ENCODE measurements at places on chromosomes 3 and 15.

- DNase-seq: no peak
These were observed 304.9 kb downstream of the TLE3 start for GRCh38 chr15:69792823-69793222.

DNA sequence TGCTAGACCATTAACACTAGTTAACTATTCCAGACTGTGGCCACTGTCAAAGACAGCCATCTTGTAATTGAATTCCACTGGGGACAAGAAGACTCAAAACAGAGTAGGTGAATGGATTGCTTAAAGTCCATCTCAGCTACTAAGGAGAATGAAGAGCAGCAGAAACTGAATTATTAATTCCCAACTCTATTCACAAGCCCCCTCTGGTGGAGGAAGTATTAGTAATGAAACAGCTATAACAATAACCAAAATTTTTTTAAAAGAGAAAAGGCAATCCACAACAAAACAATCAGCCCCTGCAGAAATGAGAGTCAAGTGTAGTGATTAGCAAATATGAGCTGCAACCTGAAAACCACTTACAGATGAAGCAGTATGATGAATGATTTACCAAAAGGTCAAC lies 302.8 kb downstream of the FHIT start:
- no peak for DNase-seq

DNA sequence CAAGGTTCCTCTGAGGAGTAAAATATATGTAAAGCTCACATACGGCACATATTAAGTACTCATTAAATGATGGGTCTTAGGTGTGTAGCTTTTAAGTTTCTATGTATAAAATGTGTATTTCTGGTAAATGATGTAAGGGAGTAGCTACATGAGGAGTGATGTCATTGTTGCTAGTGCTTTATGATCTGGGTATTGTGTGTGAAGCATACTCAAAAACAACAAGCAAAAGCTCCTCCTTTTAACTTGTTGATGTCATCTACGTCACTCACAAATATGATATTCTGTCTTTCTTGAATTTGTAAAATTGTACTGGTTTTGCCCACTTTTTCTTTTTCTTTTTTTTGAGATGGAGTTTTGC lies 1.4 kb upstream of the HERC1 start:
- DNase-seq: no peak

DNA sequence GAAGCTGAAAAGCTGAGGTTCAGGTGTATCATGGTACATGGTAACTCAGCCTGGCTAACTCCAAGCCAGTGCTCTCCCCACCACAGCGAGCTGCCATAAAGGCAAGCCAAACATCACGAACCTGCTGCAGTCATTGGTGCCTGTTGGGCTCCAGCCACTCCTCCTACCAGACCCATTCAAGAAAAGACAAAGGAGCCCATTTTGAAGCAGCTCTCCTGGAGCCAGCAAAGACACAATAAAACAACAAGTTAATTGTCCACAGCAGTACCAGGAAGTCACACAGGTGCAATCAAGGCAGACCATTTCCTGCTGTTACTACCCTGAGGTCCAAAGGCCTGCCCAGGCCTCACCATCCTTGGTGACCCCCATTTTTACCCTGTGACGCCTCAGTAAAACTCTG lies 77.6 kb downstream of the DAPK2 start:
- no peak for DNase-seq

DNA sequence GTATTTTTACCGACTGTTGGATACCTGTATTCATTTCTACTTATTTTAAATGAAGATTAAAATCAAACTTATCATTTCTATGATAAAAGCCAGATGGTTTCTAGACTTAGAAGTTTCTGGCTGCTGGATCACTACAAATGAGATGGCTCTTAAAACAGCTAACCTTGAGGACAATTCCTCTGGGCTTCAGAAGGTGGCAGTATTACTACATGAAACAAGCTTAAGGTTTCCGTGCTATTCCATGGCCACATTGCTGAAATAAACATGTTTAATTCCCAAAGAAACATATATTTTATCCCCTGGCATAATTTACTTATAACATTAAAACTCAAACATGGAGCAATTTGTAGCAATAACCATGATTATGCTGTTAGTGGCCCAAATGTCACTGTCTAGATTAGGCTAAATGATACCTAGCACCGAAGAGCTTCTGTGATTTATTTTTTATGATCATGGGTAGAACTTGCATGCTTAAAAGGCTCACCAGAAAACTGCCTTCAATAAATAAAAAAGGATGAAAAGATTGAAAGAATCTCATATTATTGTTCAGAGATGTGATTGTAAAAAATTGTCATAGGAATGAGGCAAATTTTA lies 204.0 kb upstream of the NANOGP8 start:
- no peak for DNase-seq

GRCh38 chr15:23860290-23861245 lies 173.5 kb upstream of the NDN start:
- no peak for DNase-seq

DNA sequence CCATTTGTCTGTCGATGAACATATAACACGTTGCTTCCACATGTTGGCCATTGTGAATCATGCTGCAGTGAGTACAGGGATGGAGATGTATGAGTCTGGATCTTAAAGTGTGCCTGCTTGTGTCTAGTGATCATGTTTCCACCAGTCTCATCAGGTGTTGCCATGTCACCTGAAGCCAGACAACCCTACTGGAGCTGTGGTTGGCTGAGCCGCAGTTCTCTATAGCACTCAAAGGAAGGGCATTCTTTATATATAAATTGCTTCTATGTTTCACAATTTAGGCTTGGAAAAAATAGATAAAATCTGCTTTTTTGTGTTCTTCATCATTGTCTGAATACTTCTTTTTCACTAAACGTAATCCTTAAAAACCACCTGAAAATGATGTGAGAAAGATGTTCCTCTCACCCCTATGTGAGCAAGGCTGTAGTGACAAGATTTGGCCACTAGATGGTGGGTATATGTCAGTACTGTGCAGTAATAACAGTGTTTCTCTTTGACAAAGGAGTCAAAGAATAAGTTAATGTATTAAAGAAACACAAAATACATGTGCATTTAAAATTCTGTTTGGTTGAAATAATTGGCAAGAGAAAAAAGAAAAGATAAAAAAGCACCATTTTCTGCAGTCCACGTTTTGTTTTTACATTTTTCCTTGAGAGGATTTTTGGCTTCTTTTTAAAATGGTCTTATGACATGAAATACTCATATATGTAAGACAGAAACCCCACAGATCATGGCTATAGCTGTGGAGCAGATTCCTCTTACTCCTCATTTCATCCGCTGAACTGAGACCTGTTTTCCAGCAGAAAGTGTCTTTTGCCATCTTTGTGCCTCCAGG lies 394.5 kb upstream of the DPPA4 start:
- DNase-seq: peak; percentile 39

DNA sequence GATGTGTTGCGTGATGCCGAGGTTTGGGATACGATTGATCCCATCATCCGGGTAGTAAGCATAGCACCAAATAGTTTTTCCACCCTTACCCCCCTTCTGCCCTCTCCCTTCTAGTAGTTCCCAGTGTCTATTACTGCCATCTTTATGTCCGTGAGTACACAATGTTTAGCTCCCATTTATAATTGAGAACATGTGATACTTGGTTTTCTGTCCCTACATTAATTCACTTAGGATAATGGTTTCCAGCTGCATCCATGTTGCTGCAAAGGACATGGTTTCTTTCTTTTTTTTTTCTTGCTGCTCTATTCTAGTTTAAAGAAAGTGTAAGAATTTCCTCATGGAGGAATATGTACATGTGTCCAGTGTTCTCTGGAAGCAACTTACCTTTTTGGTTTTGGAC lies 51.8 kb downstream of the NSUN3 start:
- DNase-seq: no peak

DNA sequence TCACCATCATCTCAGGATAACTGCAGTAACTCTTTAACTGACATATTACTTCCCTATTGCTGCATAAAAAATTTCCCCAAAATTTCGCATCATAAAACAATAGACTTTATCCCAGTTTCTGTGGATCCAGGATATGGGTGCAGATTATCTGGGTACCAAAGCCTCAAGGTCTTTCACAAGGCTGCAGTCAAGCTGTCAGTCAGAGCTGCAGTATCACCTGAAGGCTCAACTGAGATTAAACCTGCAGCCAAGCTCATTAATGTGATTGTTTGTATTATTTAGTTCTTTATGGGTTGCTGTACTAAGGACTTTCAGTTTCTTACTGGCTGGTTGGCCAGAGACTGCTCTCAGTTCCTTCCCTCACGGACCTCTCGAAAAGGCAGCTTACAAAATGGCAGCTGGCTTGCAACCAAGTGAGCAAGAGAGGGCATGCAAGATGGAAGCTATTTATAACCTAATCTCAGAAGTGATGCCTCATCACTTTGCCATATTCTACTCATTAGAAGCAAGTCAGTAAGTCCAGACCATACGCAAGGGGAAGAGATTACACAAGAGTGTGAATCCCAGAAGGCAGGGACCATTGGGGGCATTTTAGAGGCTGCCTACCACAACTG lies 54.9 kb downstream of the DCUN1D1 start:
- no peak for DNase-seq

DNA sequence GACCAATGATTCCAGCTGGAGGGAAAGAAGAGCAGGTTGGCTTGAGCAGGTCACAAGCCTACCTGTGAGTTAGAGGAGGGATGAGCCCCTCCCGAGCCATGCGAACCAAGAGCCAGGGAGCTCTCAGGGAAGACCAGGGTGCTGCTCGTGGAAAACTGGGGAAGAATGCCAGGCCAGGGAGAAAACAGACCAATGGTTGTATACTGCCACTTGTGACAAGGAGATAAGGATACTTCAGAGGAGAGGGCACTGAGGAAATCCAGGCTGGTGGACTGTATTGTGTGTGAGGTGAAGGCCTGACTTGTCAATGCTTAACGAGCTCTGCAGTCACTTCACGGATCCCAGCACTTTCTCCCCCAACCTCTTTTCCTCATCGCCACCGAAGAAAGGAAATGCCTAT lies 177.7 kb downstream of the SSR3 start:
- DNase-seq: no peak

- DNase-seq: peak; percentile 14
These were observed 17.8 kb downstream of the SPATA12 start for GRCh38 chr3:57078344-57078634.

DNA sequence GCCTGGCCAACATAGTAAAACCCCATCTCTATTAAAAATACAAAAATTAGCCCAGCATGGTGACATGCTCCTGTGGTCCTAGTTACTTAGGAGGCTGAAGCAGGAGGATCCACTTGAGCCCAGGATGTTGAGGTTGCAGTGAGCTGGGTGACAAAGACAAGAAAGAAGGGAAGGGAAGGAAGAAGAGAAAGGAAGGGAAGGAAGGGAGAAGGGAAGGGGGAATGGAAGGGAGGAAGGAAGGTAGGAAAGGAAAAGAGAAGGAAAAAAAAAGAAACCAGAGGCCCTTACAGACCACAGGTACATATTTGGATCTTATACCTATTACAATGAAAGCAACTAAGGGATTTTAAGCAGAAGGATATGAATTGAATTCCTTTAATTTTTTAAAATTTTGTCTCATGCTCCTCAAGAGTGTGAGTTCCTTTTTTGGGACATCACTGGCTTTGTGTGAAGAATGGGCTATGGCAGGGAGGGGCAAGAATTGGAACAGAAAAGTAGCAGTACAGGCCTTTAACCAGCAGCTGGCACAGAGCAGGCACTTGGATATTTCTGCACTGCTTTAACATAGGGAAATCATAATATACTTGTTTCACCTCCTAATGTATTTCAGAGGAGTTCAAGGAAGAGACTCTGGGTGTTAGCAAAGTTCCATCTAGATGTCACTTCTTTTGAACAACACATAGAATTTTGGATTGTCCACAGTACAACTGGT lies 7.9 kb downstream of the RAB27A start:
- DNase-seq: no peak

DNA sequence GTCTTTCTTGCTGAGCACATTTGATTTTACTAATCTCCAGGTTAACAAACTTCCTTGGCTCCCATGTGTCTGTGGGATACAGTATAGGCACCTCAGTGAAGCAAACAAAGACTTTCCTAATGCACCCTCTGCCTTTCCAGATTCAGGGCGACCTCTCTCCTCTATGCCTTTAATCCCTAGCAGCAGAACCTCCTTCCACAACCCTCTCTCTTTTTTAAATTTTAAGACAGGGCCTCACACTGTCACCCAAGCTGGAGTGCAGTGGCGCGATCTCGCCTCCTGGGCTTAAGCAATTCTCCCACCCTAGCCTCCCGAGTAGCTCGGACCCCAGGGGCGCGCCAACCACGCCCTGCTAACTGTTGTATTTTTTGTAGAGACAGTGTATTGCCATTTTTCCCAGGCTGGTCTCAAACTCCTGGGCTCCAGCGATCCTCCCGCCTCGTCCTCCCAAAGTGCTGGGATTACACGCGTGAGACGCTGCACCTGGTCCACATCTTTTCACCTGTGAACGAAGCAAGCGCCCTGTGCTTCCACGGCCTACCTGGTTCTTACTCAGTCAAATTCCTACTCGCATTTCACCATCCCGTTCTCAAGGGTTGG lies 1.7 kb upstream of the HACD3 start:
- DNase-seq: no peak

- DNase-seq: peak; percentile 68
These were observed 161.1 kb upstream of the TBL1XR1 start for GRCh38 chr3:177358091-177358976.

DNA sequence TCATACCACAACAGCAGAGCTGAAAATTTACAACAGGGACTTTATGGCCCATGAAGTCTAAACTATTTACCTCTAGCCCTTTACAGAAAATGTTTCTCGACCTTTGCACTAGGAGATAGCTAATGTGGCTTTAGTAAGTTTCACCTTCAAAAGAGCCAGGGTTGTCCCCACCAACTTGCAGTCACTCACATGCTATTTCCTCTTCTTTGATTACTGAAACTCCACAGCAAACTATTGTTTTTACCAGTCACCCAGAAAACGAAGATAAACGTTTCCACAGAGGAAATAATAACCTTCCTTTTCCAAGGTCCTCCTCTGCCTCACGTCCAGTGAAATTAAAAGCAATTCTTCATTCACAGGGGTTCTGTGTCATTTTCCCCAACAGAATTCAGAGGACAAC lies 48.2 kb downstream of the WWTR1 start:
- DNase-seq: no peak

- DNase-seq: peak; percentile 5
These were observed 512 bp downstream of the LARP6 start for GRCh38 chr15:70853318-70853972.

GRCh38 chr3:28118087-28118486 lies 123.3 kb upstream of the CMC1 start:
- DNase-seq: no peak

- no peak for DNase-seq
These were observed 563.6 kb downstream of the VGLL3 start for GRCh38 chr3:86427343-86427742.

GRCh38 chr3:20682573-20682972 lies 496.6 kb upstream of the SGO1 start:
- no peak for DNase-seq

DNA sequence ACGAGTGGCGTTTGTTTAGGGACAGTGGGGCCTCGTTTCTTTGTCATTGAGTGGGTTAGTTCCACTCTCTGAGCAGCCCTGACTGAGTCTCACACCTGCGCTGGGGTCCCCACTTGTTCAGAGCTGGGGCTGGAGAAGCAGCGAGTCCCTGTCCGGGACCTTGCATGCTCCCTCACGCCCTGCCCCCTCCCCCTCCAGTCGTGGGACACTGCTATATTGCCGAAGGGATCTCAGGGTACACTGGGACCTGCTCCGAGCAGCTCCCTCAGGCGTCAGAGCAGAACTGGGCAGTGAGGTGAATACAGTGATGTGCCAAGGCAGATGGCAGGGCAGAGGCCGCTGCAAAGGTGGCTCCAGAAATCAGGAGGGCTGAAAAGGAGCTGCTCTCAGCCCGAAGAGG lies 59.9 kb upstream of the KLF13 start:
- DNase-seq: no peak

GRCh38 chr3:160754371-160754854 lies 1.6 kb upstream of the PPM1L start:
- no peak for DNase-seq

All from stimulated activated CD4-positive, alpha-beta T cell treated with anti-CD3 and anti-CD28 coated beads, Interleukin-1b, Interleukin-23, amount 100 ng/mL, for 48 hours (primary cell).